ENCODE measurements at places on chromosomes 6 and 20.

- no peak for DNase-seq
Measured at GRCh38 chr20:35823147-35823546, 51.3 kb downstream of the PHF20 start.

- DNase-seq: no peak
Measured at GRCh38 chr20:1898482-1899240, 3.5 kb downstream of the SIRPA start.

GRCh38 chr6:110430236-110430635 lies 14.9 kb upstream of the DDO start:
- DNase-seq: peak; percentile 54

DNA sequence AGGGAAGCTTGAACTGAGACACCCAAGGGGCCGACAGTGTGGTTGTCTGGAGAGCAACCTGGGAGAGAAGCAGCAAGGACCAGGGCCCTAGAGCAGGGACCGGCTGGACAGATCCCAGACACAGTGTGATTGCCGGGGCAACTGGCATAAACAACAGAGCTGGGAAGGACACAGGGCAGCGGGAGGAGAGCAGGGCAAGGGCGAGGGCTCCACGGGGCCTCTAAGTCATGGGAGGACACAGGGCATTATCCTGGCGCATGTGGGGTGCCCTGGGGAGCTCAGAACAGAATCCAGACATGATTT lies 31.1 kb upstream of the CCR6 start:
- DNase-seq: no peak

- DNase-seq: peak; percentile 7
Measured at GRCh38 chr20:5402903-5403531, 86.3 kb upstream of the PROKR2 start.

- DNase-seq: no peak
Measured at GRCh38 chr20:16209951-16210361, 363.3 kb downstream of the KIF16B start.

DNA sequence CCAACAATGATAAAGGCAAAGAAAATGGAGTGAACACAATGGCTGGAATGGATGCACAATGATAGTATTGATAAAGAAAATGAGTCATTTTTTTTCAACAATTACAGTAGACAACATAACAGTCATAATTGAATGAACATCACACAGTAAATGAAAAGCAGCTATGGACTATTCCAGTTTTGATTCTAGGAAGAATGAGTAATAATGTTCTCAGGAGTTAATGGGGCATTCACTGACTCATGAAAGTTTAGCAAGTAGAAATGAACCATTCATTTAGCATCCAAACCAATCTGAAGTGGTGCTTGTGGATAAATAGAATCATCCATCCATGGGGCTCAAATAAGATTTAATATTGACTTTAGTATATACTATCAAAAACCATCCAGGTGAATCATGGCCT lies 1029.5 kb upstream of the GJE1 start:
- DNase-seq: peak; percentile 13

DNA sequence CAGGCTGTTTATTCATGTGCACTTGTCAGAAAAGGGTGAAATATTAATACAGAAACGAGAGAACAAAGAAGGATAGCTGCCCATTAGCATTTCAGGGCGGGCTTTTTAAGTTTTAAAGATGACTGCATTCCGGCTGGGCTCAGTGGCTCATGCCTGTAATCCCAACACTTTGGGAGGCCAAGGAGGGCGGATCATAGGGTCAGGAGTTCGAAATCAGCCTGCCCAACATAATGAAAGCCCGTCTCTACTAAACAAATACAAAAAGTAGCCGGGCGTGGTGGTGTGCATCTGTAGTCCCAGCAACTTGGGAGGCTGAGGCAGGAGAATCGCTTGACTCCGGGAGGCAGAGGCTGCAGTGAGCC lies 130.5 kb downstream of the HFE start:
- DNase-seq: no peak
